ENCODE measurements at places on chromosomes 11 and 22.

DNA sequence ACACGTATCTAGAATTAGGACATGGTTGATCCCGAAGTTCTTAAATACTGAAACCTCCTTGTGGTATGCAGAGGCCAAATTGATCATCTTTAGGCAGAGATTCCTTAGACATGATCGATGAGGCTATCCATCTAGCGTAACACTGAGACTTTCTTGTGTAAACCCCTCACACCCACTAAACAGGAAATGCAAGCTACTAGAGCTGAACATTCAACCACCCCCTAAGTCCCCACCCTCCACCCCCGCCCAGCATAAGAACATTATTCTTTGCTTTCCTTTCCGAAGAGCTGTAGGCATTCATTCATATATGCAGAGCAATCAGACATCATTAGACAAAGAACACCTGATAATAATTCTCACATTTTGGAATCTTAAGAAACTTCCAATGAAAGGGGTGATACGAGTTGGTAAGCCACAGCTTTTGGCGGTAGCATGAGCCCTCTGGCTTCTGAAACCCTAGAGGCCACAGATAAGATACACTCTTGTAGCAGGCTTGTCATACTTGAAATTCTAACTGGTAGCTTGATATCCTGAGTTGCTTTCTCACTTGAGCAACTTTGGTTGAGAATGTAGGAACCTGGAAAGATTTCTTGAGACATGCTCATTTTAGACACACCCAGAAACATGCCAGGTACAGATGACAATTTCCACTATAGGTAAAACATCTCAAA lies 42.2 kb downstream of the FLI1 start:
- DNase-seq = no peak

DNA sequence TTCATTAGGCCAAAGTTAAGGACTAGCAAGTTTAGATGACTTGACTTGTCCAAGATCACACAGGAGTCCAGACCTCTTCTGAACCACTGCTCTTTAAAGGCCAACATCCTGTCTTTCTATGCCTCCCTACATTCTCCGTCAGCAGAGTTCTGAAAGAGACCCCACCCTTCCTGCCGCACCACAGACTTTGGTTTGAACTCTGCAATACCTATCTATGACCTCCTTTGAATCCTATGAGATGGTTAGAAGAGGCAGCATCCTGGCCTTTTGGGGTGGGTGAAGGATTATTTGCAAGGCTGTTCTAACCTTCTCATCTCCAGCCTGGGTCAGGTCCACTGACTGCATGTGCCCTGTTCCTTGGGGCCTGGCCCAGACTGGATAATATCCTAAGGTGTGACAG lies 4.3 kb upstream of the RRM1 start:
- DNase-seq = no peak

DNA sequence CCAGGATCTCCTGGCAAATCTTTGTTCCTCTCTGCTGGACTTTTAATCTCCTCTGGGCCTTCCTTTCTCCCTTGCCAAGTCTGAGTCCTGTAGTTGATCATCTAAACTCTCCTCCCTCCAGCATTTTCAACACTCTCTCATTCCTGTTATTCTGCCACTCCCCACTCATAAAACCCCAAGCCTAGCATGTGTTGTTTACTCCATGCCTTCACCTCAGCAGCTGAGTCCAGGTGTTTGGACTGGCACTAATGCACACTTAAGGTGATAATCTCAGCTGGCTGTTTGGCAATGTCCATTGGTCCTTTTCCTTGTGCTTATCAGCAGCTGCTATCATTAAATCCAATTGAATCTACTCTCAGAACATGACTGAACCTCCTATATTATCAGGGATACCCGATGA lies 876.8 kb upstream of the TENM4 start:
- no peak for DNase-seq

GRCh38 chr22:41274856-41275255 lies 11.1 kb downstream of the RANGAP1 start:
- no peak for DNase-seq

DNA sequence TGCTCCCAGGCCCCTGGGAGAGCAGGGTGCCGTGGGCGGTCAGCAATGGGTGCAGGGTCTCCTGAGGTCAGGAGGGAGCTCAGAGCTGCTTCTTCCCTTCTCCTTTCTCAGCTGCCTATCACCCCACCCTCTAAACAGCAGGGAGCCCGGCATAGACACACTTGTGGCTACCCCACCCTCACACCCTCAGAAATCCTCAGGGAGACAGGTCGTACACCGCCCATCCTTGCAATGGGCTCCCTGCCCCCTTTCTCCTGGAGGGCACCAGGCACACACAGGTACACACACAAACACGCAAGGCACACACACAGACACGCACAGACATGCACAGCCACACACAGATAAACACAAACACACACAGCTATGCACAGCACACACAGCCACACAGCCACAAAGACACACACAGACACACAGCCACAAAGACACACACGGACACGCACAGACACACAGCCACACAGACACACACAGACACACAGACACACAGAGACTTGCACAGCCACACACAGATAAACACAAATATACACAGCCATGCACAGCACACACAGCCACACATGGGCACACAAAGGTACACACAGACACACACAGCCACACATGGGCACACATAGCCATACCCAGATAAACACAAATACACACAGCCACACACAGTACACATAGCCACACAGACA lies 44.9 kb upstream of the TH start:
- no peak for DNase-seq

- no peak for DNase-seq
Observed at GRCh38 chr22:49660794-49661781, 166.6 kb downstream of the BRD1 start.

GRCh38 chr11:111696556-111696955 lies 69.6 kb downstream of the PPP2R1B start:
- DNase-seq = no peak

Measured in NCI-H1436 treated with DMSO at 0.1 percent for 48 hours (cell line).